COR-L47 (cell line): ENCODE measurements at places on chromosomes 6 and 20.

- no peak for DNase-seq
These were observed 99.2 kb downstream of the MTFR2 start for GRCh38 chr6:136150961-136151360.

GRCh38 chr6:38179300-38179699 is 359.8 kb downstream of the ZFAND3 start:
- DNase-seq = peak; percentile 16

DNA sequence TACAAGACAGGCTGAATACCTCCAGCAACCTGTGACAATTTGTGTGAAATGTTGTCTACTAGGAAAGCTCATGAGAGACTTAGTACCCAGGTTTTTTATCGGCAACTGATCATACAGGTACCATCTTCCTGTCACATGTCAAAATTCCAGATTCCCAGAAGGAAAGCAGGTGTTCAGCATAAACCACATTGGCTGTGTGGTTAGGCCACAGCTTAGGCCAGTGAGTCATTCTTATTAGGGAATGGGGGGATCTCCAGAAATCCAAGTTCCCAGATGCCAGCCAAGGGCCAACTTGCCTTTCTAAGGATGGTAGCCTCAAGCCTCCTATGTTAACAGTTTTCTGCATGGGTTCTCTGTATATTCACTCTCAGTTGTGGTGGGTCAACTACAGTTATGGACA is 65.9 kb downstream of the FAM184A start:
- DNase-seq = no peak

DNA sequence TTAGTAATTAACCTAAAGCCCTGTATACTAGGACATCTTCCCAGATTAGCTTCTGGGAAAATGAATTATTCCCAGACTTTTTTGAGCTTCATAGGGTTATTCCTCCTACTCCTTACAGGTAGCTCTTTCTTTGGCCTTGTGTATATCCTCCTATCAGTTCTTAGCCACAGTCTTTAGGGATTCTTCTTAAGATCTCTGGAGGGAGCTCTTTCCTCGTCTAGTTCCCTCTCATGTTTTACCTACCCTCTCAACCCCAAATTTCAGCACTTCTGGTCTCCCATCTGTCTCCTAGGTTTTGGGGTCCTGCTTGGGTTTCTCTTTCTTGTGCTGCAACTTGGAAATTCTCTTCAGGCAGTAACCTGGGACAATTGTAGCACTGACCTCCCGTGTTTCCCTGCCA is 46.4 kb upstream of the SLC35B3 start:
- no peak for DNase-seq

DNA sequence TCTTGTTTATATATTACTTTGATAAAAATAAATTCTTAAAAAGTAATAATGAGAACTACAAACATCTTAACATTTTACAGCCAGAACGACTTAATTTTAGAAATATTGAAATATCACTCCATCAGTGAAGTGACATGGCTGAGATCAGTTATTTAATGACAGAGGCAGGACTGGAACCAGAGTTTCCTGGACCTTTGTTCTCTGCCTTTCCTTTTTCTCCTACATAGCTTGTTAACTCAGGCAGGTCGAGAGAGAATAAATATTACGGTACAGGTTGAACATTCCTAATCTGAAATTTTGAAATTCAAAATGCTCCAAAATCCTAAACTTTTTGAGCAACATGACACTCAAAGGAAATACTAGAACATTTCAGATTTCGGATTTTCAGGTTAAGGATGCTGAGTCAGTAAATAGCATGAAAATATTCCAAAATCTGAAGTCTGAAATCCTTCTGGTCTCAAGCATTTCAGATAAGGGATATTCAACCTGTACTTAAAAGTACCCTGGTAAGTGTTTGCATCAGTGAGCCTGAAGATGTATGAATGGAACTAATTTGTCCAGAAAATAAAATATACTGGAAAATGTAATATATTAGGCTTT is 6.5 kb downstream of the TMEM170B start:
- no peak for DNase-seq

GRCh38 chr6:5367510-5367909 is 106.2 kb downstream of the FARS2 start:
- no peak for DNase-seq

GRCh38 chr6:74451953-74452352 is 753.9 kb downstream of the COL12A1 start:
- no peak for DNase-seq

- DNase-seq = peak; percentile 91
These were observed 1.9 kb downstream of the DDR1 start for GRCh38 chr6:30885999-30886896.

DNA sequence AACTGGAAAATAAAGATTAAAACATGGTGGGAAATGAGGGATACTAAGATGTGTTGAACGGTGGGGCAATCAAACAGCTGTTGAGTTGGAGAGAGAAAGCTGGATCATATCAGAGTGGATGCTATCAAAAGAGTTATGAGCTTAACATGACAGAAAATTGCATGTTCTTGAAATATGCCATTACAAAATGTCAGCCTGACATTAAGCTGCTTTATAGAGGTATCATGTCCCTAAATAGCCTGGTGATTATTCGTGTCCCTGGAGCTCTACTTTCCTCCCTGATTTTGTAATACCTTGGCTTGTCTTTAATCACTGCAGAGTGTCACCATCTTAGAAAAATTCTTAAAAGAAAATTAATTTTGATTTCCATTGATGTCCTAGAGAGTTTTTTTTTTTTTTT is 223.1 kb downstream of the PHF3 start:
- DNase-seq = no peak

DNA sequence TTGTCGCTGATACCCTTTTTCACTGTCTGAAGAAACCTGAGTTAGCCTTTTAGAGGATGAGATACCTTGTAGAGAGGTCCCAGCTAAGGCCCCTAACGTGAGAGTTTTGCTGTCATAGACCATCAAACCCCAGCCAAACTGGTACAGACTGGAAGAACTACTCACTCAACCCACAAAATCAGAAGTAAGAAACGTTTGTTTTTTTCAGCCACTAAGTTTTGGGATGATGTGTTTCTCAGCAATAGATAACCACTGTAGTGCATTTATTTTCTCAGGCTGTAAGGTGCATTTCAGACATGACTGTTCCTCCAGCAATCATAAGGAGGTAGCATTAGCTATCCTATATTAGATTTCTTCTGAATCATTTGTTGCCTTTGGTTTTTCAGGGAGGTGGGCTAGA is 407.3 kb upstream of the FLRT3 start:
- DNase-seq = no peak

DNA sequence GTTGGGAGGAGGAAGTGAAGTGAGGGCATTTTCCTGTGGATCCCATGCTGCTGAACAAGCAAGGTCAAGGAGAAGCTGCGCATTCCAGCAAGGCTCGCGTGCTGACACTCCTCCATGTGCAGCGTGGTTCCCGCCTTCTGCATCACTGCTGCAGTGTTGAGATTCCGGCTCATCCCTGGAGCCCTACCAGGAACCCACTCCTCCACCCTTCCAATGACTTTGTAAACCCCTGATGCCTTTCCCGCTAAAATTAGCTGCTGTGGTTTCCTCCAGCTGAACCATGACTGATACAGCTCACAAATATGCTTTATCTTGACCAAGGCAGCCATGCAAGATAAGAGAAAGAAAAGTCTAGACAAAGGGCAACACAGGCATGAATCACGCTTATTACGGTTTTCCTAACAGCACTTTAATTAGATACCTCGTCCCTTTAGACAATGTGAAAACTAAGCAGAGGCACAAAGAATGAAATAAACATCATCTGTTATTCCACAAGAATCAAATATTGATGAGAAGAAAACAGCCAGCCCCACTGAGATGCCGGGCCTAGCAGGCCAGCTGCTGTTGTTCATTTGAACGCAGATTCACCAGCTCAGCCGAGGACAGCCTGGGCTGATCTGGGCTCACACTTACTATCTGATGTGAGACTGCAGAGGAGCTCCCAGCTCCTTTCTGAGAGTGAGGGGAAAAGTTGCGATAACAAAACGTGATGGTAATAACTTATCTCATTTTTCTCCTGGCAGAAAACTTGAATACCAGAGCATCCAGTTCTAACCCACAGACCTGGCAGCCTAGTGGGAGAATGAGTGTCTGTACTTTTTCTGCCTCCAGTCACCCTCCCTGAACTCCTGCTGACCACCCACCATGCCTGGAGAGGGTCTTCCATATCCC is 14.2 kb upstream of the BNIP5 start:
- no peak for DNase-seq

GRCh38 chr20:43844778-43845614 is 69.7 kb upstream of the TOX2 start:
- DNase-seq = no peak
